ENCODE measurements at places on chromosomes 7 and 10.

DNA sequence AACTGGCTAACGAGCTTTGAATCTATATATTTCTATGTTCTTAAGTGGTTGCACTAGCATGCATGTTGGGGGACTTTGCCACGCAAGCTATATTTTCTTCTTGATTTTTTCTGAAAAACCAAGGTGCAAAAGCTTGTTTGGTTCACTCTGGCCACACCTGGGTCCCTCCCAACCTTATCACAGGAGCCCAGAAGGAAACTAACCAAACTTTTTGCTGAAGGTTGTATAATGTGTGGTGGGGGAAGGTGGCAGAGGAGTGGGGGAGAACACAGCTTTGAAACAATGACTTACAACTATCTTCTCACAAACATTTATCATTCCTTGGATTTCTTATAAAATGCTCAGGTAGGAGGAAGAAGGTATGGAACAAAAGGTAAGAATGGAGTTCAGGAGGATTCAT is 75.3 kb downstream of the TMEM168 start:
- DNase-seq, result no peak

- no peak for DNase-seq
Measured at GRCh38 chr7:137895301-137896221, 48.8 kb upstream of the DGKI start.

DNA sequence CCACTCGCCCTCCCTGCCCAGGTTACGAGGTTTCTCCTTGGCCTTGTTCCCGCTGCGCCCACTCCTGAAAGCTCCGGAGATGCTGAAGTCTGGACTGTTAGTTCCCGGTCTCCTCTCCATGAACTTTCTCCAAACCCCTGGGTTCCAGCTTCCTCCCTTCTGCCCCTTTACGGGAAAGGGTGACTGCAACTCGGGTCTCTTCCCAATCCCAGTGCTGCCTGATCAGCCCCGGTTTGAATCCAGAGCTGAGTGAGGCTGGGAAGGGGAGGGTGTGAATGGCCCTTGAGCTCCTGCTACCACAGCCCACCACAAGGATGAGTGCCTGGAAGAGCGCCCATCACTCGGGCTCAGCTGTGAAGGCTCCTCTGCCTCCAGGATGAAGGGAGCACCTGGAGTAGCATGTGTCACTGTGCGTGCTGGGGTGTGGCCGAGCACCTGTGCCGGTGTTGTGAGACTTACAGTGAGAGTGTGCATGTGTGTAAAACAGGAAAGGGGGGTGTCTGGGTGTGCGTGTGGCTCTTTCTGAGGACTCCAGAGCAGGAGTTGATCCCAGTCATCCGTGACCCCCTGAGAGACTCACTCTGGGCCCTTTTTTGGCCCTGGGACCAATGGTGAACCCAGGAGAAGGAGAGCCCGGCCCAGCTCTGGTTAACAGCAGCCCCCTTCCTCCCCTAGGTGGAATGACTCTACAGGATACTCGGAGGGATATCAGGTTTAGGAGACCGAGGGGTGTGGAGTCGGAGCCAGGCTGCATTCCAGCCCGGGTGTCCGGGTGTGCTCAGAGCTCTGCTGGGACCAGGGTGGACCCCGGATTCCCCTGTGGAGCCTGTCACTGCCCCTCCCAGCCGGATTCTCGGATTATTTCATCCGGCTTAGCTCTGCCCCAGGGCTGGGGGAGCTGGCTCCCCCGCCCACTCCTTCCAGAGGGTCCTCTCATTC is 1.1 kb upstream of the ZNF467 start:
- peak; percentile 6 for DNase-seq

DNA sequence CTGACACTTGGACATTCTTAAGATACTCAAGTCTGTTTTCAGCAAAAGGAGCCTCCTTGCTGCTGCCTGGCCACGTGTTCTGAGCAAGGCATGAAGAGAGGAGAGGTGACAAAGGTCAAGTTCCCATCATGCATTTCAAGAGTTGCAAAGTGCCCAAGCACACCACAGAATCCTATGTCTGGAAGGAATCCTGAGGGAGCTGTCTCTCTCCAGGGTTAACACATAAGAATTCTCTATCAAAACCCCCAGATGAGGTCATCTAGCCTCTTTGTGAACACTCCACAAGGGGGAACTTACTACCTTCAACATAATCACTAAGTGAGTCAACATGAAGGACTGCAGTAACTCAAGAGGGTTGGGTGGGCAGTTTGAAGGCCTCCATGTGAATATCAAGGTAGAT is 155.5 kb downstream of the RNF216 start:
- DNase-seq, result no peak

- no peak for DNase-seq
Measured at GRCh38 chr10:48983648-48984351, 44.2 kb upstream of the LRRC18 start.

DNA sequence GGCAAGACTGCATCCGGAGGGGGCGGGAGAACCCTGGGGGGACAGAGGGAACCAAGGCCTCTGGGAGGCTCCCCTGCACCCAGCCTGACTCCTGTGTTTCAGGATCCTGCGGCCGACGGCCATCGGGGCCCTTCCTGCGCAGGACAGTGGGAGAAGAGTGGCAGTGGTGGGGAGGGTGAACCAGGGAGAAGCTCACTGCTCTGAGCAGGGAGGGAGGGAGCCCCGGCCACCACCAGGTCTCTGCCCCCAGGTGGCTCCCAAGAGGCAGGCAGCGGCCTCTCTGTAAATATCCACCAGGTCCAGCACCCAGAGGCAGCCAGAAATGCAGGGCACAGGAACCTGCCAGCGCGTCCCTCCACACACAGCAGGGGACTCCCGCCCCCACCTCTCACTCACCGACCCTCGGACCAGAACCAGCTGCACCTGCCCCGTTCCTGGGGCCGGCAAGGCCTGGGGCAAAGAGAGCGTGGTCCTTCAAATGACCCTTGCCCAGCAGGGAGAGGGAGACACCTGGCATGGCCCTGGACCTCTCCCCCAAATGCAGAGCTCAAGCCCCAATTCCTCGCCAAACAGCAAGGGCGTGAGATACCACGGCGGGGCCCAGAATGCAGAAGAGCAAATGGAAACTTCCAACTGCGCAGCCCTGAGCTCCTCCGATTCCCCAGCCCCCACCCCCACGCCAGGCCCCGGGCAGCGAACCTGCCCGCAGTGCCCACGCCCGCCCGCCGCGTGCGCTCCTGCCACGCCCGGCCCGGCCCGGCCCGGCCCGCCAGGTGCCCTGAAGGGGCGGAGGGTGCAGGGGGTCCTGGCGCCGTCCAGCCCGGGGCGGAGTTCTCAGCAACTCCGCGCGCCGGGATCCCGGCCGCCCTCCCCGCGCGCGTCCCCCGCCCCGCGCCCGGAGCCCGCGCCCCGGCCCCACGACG is 805 bp downstream of the RASGEF1A start:
- no peak for DNase-seq

DNA sequence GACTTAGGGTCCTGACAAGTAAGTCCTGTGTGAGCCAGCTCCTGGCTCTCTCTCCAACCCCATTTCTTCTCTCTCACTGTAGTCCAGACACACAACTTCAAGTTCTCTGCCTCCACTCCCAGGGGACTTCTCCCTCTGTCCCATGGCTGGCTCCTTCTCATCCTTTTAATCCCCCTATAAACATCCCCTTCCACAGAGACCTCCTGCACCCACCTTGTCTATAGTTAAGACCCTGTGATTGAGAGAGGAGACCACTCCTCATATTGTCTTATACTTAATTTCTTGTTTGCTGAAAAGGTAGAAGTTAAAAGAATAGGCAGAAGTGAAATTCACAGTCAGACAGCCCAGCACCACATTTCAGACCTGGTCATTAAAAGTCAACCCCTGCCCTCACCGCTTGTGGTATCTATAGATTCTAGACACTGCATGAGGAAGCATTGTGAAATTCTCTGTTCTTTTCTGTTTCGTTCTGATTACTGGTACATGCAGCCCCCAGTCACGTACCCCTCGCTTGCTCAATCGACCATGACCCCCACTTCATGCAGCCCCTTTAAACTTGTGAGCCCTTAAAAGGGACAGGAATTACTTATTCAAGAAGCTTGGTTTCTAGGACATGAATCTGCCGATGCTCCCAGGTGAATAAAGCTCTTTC is 125.6 kb upstream of the FRMD4A start:
- DNase-seq, result no peak

GRCh38 chr7:94301024-94301586 is 93.6 kb upstream of the COL1A2 start:
- DNase-seq, result no peak

GRCh38 chr7:106553446-106553836 is 107.5 kb downstream of the CCDC71L start:
- DNase-seq, result no peak

- DNase-seq, result no peak
Measured at GRCh38 chr10:33880291-33880690, 545.8 kb upstream of the NRP1 start.

GRCh38 chr7:86477343-86477935 is 166.3 kb upstream of the GRM3 start:
- no peak for DNase-seq

- DNase-seq, result no peak
Measured at GRCh38 chr7:44962483-44963251, 16.1 kb downstream of the MYO1G start.

DNA sequence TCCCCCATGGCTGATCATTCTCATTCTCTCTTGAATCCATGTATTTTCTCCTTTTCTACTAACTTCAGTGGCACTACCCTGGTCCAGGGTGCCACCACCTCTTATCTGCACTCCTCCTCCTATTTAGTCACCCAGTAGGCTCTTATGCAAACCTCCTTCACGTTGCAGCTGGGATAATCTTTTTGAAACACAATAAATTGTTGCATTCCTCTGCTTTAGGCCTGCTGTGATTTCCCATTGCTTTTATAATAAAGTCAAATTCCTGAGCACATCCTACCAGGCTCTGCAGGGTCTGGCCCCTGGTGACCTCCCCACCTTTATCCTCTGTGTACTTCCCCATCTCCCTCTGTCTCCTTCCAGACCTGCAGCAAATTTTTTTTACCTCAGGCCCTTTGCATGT is 112.7 kb upstream of the KIAA1217 start:
- no peak for DNase-seq

DNA sequence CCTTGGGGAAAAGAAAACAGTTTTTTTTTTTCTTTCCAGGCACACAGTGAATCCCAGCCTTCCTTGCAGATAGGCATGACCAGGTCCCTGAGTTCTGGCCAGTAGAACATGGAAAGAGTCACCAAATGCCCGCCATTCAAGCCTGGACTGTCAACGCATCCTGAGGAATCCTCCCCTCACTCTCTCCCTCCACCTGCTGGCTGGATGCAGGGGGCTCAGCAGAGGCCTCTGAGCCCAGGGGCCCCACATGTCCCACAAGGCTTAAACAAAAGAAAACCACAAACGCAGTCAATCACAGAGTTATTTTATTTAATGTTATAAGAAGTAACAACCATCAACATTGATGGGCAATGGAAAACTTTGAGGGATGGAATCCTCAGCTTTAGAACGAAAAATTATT is 93.1 kb downstream of the JCAD start:
- DNase-seq, result no peak

DNA sequence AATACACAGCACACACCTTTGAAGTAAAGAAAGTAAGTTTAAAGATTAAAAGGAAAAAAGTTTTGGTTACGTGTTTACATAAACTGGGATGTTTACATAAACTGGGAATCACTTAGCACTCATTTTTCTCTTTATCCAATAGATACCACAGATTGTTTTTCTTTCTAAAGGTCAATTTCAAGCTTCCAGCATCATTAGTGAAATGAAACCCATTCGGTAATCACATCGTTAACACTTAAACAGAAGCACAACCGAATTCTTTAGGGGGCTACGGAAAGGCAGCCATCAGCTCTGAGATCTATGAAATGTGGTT is 1.1 kb downstream of the ODAD2 start:
- DNase-seq, result no peak

GRCh38 chr7:12731214-12731656 is 43.8 kb downstream of the ARL4A start:
- DNase-seq, result no peak

- no peak for DNase-seq
Measured at GRCh38 chr10:9762966-9763656, 1254.6 kb upstream of the CELF2 start.

DNA sequence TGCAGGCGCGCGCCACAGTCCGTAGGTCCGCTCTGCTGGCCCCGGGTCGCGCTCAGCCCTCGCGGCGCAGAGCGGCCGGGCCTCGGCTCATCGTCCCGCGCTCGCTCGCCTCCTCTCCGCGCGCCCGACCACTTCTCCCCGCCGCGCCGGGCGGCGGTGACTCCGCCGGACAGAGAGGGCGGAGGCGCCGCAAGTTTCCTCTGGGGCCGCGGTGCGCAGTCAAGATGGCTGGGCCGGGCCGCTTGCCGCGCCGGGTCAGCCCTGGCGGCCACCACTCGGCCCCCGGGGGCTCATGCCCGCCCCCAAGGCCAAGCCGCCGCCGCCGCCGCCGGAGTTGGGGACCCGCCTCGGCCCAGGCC is 441 bp downstream of the FZD8 start:
- no peak for DNase-seq

- DNase-seq, result peak; percentile 23
Measured at GRCh38 chr10:71727738-71728737, 8.5 kb upstream of the C10orf105 start.

GRCh38 chr7:28102797-28103196 is 77.8 kb downstream of the JAZF1 start:
- no peak for DNase-seq

DNA sequence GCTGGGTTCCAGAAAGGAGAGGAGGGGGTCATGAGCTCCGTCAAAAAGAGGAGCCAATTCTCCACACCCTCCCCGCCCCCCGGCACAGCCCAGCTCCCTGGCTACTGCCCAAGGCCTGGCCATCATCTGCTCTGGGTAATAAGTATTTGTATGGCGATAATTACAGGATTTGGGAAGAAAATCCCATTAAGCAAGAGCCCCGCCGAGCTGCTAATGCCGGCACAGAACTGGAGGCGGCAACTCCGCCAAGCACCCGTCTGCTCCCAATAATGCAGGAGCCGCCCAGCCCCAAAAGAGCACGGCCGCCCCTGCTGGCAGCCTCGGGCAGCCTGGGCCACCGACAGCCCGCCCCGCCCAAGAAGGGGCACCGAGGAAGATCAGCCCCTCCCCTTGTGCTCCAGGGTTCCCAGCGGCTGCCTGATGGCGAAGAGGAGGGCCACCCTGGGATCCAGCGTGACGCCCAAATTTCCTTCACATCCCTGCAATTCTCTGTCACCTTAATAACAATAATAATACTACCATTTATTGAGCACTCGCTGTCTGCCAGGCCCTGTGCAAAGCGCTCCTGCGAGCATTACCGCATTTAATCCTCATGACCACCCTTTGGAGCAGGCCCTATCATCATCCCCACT is 5.9 kb downstream of the SLIT1 start:
- no peak for DNase-seq

- DNase-seq, result no peak
Measured at GRCh38 chr10:51683031-51683691, 16.2 kb downstream of the CSTF2T start.

GRCh38 chr7:23373151-23374004 is 74.2 kb downstream of the MALSU1 start:
- peak; percentile 52 for DNase-seq

GRCh38 chr7:4711634-4712033 is 29.5 kb downstream of the FOXK1 start:
- DNase-seq, result no peak
